MG63 (cell line): ENCODE measurements at places on chromosomes 3 and 15.

DNA sequence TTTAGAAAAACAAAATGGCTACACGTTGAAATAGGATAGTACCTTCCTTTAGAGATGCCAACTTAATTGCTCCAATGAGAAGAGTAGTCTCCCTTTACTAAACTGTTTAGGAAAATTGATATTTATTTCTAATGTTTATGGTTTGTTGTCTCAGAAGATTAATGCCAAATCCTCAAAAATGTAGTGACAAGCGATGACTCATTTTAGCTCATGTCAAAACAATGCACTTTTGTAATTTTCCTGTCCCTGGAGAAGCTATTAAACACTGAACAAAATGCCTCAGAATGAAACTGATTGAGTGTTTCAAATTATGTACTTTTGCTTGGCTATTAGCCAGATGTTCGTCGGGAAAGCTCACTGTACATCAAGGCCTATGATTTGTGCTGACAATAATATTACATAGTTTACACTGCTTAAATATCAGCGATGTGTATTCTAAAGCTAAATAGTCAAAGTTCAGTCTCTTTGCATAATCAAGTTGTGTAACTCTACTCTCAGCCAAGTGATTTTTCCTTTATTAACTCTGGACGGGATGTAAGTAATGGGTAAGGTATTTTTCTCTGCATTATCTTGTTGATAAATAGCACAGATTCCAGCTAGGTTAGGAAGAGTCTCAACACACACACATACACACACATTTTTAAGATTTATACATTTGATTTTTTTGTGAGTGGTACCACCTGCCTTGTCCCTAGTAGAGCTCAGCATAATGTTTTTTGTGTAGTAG is 83.7 kb downstream of the CMSS1 start:
- peak; percentile 36 for DNase-seq

- no peak for DNase-seq
Observed at GRCh38 chr3:62817678-62818077, 57.5 kb downstream of the CADPS start.

GRCh38 chr15:31399544-31400171 is 73.0 kb downstream of the KLF13 start:
- peak; percentile 34 for DNase-seq

DNA sequence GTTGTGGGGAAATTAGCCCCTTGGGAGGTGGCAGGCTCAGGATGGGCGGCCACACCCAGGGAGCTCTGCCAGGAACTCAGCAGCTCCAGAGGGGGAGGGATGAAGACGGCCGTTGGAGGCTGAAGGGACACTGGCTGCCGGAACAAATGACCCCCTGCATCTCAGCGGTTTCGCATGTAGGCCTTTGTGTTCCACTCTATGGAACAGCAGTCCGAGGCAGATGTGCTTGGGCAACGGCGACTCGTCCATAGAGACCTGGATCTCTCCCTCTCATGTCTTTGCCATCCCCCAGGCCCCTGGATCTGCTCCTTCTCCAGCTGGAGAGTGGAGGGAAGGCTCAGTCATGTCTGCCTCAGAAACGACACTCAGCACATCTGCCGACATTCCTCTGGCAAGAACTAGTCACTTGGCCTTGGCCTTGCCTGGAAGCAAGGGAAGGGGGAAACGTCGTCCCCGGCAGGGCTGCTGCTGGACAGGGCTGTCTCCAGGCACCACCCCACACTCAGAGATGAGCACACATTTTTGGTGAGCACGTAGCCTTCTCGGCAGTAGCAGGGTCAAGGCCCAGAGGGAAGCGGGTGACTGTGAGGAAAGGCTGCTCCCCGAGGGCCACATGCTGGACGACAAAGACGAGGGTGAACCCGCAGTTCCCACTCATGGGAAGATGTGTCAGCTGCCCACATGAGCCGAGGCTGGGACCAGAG is 83.8 kb downstream of the ASB7 start:
- DNase-seq: peak; percentile 75

DNA sequence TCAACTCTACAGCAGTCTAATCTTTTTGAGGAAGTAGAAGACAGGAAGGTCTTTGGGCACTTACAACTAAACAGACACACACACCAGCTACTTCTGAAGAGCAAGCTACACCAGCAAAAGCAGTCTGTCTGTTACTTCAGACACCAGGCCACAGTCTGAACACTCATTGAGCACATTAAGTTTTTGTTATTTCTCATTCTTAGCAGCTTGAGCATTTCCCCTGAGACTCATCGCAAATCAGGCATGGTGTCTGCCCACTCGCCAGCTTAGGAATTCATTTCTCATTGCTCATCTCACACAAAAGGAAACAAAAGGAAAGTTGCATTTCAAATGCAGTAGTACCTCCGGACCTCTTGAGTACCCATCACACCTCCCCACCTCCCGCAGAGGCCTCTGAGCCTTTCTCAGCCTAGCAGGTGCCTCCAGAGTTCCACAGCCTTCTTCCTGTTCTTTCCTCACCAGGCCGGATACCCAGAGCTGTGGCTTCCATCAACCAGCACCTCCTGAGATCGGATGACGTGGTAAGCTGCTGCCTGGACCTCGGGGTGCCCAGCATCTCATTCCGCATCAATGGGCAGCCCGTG is 302.0 kb downstream of the RYR3 start:
- no peak for DNase-seq

- no peak for DNase-seq
Observed at GRCh38 chr3:31423482-31423881, 109.2 kb upstream of the STT3B start.

DNA sequence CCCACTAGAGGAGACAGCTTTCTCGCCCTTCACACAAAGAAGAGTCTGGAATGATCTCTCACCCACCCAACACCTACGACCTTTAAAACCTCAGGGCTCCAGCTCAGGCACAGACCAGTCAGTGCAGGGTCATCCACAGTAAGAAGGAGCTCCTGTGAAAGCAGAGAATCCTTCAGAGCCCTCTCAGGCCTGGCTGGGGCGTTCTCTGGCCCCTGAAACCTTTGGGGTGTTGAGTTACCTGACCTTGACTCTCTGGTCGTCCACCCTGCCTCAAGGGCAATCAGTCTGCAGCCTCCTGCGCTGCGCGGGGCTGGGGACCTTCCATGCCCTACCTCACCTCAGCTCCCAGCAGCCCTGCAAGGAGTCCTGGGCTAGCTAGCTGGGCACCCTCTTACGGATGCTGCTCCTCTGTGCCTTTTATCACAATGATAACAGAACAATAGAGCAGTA is 106.2 kb downstream of the ADCY5 start:
- DNase-seq: no peak

- no peak for DNase-seq
Observed at GRCh38 chr3:162610261-162610660, 1113.7 kb downstream of the OTOL1 start.

DNA sequence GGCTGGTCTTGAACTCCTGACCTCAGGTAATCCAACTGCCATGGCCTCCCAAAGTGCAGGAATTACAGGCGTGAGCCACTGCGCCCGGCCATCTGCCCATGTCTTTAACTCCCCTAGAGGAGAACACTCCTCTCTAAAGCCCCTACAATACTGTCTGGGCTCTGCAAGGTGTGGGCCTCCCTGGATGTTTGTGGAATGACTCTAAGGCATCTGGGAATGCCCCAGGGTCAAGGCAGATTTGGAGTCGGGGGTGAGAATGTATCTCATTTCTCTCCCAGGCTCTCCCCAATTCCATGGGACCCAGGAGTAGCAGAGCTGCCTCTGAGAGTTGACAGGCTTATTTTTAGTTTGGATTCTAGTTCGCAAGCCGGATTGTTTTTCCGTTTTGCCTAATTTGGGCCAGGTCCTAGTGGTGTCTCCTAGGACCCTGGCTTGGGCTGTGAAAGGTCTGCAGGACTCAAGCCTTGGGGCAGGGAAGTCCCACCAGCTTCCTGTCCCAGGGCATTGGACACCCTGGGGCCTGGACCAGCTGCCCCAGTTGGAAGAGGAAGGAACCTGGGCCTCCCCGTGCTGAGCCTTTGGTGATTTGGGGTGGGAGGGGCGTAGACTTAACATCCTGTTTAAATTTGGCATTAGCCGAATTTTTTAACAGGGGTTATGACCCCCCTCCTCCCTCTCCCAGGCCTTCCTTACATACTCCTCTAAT is 53.5 kb downstream of the MAGEF1 start:
- no peak for DNase-seq

DNA sequence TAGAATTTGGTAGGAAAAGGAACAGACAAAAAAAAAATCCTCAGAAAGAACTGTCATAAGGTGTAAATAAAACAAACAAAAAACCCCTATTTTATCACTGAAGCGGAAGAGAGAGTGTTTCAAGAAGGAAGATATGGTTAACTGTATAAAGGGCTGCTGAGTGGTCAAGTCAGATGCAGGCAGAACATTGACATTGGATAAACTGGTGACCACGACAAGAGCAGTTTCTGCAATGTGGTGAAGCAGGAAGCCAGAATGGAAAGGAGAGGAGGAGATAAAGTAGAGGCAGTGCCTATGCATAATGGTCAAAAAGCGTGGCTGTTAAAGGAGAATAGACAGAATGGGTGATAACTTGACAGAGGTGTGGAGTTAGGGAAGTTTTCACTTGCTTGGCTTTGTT is 75.3 kb downstream of the CYP19A1 start:
- DNase-seq: no peak

GRCh38 chr3:48067271-48067670 is 51.1 kb upstream of the MAP4 start:
- DNase-seq: no peak
